ENCODE measurements at places on chromosomes 13 and 19.
A peak's percentile ranks its signal among the peaks of the same experiment; 100 is the strongest.

DNA sequence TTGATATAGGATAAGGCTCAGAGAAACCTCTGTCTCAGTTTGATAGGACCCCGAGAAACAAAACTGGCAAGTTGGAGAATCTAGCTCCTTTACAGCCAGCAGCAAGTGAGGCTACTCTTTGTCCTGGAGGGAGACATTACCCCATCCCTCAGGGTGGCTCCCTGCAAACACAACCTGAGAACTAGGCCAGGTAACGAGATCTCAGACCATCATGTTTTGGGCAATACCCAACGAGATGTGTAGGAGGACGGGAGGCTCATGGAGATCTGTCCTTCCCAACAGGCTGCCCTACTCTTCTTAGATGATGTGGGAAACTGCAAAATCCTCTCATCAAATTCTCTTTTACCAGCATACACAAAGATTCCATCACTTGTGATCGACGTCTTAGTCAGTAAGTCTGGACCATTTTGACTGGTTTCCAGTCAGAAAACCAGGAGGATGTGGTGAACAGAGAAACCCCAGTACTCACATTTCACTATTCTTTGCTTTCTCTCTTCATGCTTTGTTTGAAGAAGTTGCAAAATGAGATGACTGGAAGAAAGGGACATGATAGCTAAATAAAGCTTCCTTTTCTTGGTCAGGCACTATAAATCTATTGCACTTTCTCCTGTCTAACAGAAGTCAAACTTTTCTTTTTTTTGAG lies 6.0 kb upstream of the CTU1 start:
- no peak for DNase-seq

GRCh38 chr19:2569596-2570465 lies 93.9 kb downstream of the GADD45B start:
- no peak for DNase-seq

DNA sequence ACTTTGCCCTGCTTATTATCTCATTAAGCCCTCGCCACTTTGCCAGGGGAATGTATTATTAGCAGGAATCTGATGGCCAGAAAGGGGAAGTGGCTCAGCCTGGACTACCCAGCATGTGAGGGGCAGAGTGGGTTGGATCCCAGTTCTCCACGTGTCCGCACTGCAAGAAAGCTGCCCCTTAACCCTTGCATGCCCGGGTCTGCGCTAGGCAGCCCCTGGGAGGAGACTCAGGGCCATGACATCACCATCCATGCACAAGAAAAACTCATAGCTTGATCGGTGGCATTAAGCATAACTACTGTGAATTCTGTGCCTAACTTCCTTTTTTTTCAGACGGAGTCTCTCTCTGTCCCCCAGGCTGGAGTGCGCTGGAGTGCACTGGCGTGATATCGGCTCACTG lies 8.9 kb downstream of the CACNG8 start:
- DNase-seq = no peak

- DNase-seq = no peak
Observed at GRCh38 chr13:20065516-20065915, 95.3 kb downstream of the GJA3 start.

DNA sequence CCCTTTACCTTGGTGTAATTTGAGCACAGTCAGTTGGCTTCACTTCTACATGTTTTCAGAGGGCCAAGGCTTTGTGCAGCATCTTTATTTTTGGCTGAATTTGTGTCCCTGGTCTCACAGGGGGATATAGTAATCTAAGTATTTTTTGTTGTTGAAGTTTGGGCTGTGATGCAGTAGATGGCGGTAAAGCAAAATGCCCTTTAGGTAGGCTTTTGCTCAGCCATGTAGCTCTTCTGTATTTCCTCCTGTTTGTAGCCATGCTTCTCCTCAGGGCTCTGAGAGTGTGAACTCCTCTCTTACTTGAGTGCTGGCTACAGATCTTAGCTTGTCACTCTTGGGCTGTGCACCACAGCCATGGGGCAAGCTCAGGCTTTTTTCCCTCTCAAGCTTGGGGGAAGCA lies 328.6 kb downstream of the SLITRK5 start:
- no peak for DNase-seq

GRCh38 chr19:10000171-10000826 lies 10.0 kb downstream of the COL5A3 start:
- DNase-seq = peak; percentile 61

GRCh38 chr13:110538632-110539031 lies 22.9 kb downstream of the RAB20 start:
- DNase-seq = peak; percentile 26

GRCh38 chr13:99307648-99308339 lies 595 bp upstream of the GPR183 start:
- DNase-seq = peak; percentile 52

DNA sequence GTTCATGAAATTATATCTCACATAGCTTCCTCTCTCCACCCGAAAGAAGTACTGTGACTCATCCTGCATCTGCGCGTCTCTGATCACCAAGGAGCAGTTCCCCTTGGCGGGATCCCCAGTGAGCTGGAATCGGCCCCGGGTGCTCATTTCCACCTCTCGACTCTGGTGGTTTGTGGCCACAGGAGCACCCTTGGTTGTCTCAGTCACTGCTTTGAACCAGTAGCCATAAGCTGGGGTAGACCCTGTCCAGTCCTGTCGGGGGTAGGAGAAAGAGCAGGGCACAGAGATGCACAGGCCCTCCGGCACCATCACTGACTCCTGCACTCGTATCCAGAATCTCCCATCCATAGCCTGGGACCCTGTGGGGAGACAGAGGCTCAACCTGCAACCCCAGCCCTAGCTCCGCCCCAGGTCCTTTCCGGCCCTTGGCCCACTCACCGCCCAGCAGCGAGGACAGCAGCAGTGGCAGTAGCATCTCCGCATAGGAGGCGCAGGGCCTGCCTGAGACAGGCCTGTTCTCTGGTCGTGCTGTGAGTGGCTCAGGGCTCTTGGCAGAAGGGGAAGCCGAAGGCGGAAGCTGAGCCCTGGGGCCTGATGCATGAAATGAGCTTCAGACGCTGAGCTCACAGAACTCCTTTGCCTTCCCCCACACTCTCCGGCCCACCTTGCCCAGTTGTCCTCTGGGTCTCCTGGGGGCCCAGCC lies at the start of gene SIGLEC10:
TSS of gene SIGLEC10 (minus strand) at position 536 of the 703 bp plus-strand sequence. CDS start at position 475, 61 bp downstream.
- no peak for DNase-seq

DNA sequence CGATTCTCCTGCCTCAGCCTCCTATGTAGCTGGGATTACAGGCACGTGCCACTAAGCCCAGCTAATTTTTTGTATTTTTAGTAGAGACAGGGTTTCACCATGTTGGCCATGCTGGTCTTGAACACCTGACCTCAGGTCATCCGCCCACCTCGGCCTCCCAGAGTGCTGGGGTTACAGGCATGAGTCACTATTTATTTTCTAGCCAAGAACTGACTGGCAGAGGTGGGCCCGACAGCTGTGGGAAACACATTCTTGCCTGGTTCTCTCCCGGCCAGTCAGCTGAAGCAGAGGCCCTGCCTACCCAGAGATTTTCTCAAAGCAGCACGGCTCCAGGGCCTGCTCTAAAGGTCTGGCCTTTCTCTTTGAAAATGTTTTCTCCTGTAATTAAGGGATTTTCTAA lies 108.0 kb downstream of the KCTD15 start:
- DNase-seq = no peak

GRCh38 chr19:1949304-1950101 lies 8.5 kb downstream of the CSNK1G2 start:
- DNase-seq = no peak

DNA sequence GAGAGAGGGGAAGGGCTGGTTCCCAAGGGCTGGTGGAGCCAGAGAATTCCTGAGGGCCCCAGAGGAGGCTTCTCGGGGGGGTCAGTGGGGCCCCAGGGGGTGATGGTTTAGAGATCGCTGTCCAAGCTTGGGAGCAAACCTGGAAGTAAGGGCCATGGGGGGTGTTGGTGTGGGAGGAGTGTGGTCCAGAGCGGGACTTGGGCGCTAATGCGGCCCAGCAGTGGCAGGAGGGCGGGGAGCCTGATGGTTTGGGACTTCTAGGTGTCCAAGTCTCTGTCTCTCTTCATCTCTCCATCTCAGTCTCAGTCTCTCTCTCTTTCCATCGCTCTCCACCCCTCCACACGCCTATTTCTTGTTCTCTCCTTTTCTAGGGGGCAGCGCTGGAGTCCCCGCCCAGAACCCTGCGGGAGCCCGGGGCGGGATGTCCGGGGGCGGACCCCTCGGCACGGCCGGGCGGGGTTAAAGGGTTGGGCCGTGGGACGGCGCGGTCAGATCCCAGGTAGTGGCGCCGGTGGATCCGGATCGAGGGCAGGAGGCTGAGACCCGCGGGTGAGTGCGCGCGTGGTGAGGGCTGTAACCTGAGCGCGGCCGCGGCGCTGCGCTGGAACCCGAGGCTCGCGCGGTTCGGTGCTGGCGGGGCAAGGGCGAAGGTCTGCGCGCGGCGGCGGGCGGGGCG lies at the start of gene CYP4F22:
TSS of gene CYP4F22 (plus strand) at position 491 of the 676 bp plus-strand sequence. CDS start 16,812 bp downstream, outside the sequence.
- no peak for DNase-seq
